Naive thymus-derived CD4-positive, alpha-beta T cell (primary cell): ENCODE measurements at places on chromosomes 11 and 22. TPM values are rescaled to one million over a fixed set of nuclear protein-coding genes. Genes with fewer than 3 reads are reported as not detected.
A peak's percentile ranks its signal among the peaks of the same experiment; 100 is the strongest.

The HBE1 gene
- total RNA-seq = not detected

The TMEM218 gene
- total RNA-seq = 11.7 TPM

The BRSK2 gene
- total RNA-seq = 0.51 TPM

The LRRC56 gene
- total RNA-seq = 3.1 TPM

The ABTB2 gene
- total RNA-seq = 4.7 and 5.3 TPM in 2 replicates

The MAP6 gene
- not detected for total RNA-seq

The OR56A3 gene
- total RNA-seq = not detected

The RANGAP1 gene
- total RNA-seq = 66.5 TPM

The SHANK3 gene
- total RNA-seq = 0.07 and 0.13 TPM in 2 replicates

The ZNRF3 gene
- total RNA-seq = 0.79 TPM

The DTX4 gene
- total RNA-seq = 1.1 TPM

DNA sequence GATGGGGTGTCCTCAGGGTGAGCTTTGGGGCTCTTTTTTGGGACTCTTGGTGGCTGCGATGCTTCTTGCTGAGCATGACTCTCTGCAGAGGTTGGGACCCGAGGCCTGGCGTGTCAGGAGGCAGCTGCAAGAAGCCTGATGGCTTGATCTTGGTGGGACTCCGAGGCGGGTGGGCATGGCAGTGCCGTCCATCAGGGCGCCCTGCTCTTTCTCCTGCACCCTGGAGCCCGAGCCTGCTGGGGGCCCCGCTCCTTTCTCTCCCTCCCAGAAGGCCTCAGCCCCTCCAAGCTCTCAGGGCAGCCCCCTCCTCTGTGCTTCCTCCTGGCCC, 432.7 kb downstream of the TBC1D22A start:
- no peak overlapping the region for H3K27ac ChIP-seq
- no peaks in the 10 kb centered on the region for H3K4me1 ChIP-seq
- no peak for DNase-seq
- no peaks in the 10 kb centered on the region for H3K27me3 ChIP-seq

- H3K4me1 ChIP-seq = no peaks in the 10 kb centered on the region
- no peak for DNase-seq
- H3K36me3 ChIP-seq = no peaks in the 10 kb centered on the region
- H3K27me3 ChIP-seq = no peaks in the 10 kb centered on the region
- H3K4me3 ChIP-seq = no peak overlapping the region
Measured at GRCh38 chr11:57394203-57394965, 3.9 kb upstream of the PRG2 start.

DNA sequence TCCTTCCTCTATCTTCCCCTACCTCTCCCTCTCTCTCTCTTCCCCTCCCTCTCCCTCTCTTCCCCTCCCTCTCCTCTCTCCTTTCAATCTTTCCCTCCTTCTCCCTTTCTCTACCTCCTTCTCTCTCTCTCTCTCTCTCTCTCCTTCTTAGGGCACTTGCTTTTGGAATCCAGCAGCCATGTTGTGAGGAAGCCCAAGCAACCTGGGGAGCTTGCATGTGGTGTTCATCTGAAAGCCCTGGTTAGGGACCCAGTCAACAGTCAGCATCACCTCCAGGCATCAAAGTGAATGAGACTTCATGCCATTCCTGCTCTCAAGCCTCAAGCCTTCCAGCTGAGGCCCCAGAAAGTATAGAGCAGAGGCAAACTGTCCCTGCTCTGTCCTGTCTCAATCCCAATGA, 65.6 kb upstream of the SHISAL1 start:
- H3K36me3 ChIP-seq = no peaks in the 10 kb centered on the region
- H3K27me3 ChIP-seq = no peaks in the 10 kb centered on the region
- H3K27ac ChIP-seq = no peak overlapping the region
- no peak for DNase-seq

- H3K27me3 ChIP-seq = no peaks in the 10 kb centered on the region
- no peak overlapping the region for H3K27ac ChIP-seq
- DNase-seq = no peak
- no peak overlapping the region for H3K4me3 ChIP-seq
- no peaks in the 10 kb centered on the region for H3K4me1 ChIP-seq
- H3K36me3 ChIP-seq = no peaks in the 10 kb centered on the region
Measured at GRCh38 chr22:33005476-33005875, 52.7 kb downstream of the SYN3 start.

DNA sequence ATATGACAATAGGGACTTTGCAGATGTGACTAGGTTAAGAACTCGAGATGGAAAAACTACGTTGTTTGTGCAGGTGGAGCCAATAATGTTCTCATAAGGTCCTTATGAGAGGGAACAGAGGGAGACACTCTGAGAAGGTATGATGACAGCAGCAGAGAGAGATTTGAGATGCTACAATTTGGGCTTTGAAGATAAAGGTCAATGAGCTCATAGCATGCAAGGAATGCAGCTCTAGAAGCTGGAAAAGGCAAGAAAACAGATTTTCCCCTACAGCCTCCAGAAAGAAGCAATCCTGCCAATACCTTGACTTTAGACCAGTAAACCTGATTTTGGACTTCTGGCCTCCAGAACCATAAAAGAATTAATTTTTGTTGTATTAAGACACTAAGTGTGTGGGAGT, 21.1 kb downstream of the FAM76B start:
- peaks cover 10% of the 10 kb centered on the region for H3K36me3 ChIP-seq
- no peaks in the 10 kb centered on the region for H3K4me1 ChIP-seq
- H3K27ac ChIP-seq = no peak overlapping the region
- no peaks in the 10 kb centered on the region for H3K27me3 ChIP-seq
- no peak overlapping the region for H3K4me3 ChIP-seq

- H3K36me3 ChIP-seq = no peaks in the 10 kb centered on the region
- H3K4me3 ChIP-seq = no peak overlapping the region
- H3K27ac ChIP-seq = no peak overlapping the region
- no peak for DNase-seq
- H3K27me3 ChIP-seq = no peaks in the 10 kb centered on the region
Measured at GRCh38 chr11:118081241-118081958, 4.5 kb downstream of the TMPRSS4 start.

- no peaks in the 10 kb centered on the region for H3K36me3 ChIP-seq
- H3K27ac ChIP-seq = no peak overlapping the region
- no peaks in the 10 kb centered on the region for H3K27me3 ChIP-seq
- H3K4me3 ChIP-seq = no peak overlapping the region
- no peak for DNase-seq
- H3K4me1 ChIP-seq = no peaks in the 10 kb centered on the region
Measured at GRCh38 chr22:32625985-32626384, 151.4 kb downstream of the FBXO7 start.

GRCh38 chr22:48734359-48734758, 1093.3 kb downstream of the BRD1 start:
- DNase-seq = peak; percentile 2
- H3K36me3 ChIP-seq = no peaks in the 10 kb centered on the region
- H3K4me1 ChIP-seq = no peaks in the 10 kb centered on the region

- H3K27ac ChIP-seq = no peak overlapping the region
- no peaks in the 10 kb centered on the region for H3K4me1 ChIP-seq
- no peaks in the 10 kb centered on the region for H3K27me3 ChIP-seq
- no peak for DNase-seq
Measured at GRCh38 chr11:71247551-71248250, 4.7 kb downstream of the SHANK2 start.

- no peaks in the 10 kb centered on the region for H3K27me3 ChIP-seq
- H3K4me3 ChIP-seq = peak overlapping the region; percentile 90
- peak overlapping the region; percentile 91 for H3K27ac ChIP-seq
- H3K4me1 ChIP-seq = peaks cover 40% of the 10 kb centered on the region
Measured at GRCh38 chr22:19121631-19122142, 525 bp downstream of the DGCR2 start.

DNA sequence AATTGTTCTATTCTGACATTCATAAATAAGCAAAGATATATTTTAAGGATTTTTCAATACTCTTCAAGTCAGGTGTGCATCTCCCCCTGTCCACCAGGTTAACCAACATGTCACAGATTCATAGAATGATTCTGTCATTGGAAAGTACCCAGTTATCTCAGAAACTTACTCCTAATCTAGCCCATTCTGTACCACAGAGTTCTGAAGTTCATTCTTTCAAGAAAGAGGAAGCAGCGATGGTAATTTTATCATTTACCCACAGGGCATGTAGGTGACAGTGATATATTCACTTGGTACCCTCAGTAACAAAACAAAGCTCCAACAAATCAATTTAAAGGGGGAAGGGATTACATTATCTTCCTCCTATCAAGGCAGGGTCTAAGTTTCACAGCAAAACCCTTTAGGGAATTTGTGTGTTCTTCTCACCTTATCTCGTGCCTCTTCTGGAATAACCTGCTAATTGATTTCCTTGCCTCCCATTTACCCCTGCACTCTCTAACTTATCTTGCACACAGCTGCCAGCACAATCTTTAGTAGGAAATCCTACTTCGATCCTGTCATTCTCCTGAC, 19.0 kb upstream of the MPPED2 start:
- no peaks in the 10 kb centered on the region for H3K36me3 ChIP-seq
- no peaks in the 10 kb centered on the region for H3K4me1 ChIP-seq

DNA sequence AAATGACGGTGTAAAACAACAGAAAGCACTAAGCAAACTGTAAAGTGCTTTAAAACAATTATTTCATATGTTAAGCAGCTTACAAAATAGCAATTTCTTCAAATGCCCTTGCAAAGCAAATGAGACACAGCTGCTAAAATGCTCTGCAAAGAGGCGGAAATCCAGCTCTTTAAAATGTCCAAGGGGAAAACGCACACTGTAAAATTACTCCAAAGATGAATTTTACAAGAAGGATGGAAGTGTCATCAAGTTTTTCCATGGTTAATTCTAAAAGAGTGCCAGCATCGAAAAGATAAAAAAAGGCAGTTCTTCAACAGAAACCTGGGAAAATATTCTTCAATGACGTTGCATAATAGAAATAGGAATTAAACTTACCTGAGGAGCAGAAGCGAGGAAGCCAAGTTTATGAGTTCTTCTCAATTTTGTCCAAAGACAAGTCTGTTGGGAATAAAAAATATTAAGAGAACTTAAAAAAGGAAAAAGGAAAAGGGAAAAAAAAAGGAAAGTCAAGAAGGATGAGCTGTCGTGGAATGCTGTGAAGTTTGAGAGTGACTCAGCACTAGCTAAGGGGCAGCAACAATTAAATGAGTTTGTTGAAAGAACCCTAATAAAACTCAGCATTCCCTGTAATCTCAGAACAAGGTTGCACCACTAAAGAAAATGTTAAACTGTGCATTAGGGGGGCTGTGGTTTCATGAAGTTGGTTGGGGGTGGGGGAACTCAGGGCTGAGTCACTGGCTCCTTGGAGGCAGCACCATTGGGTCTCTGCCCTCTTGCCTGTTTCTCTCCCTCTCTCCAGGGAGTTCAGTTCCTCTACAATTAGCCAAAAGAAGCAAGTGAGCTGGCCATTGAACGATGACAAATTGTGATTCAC, 64.2 kb upstream of the BLID start:
- DNase-seq = no peak
- H3K4me1 ChIP-seq = no peaks in the 10 kb centered on the region
- H3K36me3 ChIP-seq = no peaks in the 10 kb centered on the region
- H3K4me3 ChIP-seq = no peak overlapping the region

- no peak for DNase-seq
- no peaks in the 10 kb centered on the region for H3K4me1 ChIP-seq
- no peak overlapping the region for H3K27ac ChIP-seq
- H3K27me3 ChIP-seq = no peaks in the 10 kb centered on the region
- H3K36me3 ChIP-seq = no peaks in the 10 kb centered on the region
Measured at GRCh38 chr11:47366020-47366490, 12.3 kb downstream of the SPI1 start.

DNA sequence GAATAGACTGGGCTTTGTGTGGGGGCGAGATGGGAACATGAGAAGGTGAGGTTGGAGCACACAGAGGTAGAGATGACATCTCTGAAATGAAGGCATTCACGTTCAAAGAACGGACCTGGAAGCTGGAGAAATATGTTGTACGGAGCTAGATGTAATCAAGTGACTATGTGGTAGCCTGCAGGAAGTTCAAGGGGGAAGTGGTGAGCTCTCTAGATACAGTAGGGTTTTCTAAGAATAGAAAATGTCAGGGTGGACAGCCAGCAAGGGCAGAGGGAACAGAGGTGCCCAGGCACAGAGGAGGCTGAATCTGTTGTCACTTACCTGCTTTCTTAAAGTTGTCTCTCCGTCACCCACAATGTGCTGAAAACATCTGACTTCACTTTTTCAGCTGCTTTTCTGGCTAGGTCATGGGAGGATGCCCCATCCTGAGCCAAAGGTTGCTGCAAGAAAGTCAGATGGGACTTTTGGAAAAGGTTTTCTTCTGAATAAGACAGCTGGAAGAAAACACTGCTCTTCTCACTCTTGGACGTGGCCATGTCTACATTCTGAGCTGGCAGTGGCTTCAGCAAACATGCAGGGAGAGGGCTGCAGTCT, 171.5 kb upstream of the B3GAT1 start:
- no peaks in the 10 kb centered on the region for H3K36me3 ChIP-seq
- H3K27ac ChIP-seq = no peak overlapping the region
- H3K27me3 ChIP-seq = no peaks in the 10 kb centered on the region
- H3K4me1 ChIP-seq = no peaks in the 10 kb centered on the region

- H3K36me3 ChIP-seq = no peaks in the 10 kb centered on the region
- H3K4me3 ChIP-seq = no peak overlapping the region
- DNase-seq = no peak
- no peaks in the 10 kb centered on the region for H3K27me3 ChIP-seq
Measured at GRCh38 chr22:19722178-19722981, 959 bp upstream of the GP1BB start.

DNA sequence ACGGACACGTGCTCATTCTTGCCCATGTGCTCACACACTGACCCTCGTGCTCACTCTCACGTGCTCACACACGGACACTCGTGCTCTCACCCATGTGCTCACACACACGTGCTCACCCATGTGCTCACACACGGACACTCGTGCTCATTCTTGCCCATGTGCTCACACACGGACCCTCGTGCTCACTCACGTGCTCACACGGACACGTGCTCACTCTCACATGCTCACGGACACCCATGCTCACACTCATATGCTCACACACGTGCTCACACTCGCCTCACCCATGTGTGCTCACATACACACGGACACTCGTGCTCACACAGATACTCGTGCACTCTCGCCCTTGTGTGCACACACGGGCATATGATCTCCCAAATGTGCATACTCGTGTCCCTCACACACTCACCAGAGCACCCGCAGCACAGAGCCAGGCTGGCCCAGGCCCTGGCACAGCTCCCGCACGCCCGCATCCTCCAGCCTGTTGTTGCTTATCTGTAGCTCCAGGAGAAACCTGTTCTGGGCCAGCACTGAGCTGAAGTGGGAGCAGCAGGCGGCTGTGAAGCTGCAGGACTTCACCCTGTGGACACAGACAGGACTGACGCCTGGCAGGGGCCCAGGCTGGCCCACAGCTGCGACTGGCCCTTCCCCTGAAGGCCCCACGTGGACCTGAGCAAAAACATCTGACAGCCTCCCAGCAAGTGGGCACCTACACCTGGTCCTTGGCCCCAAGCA, 9.3 kb downstream of the RNH1 start:
- H3K4me3 ChIP-seq = no peak overlapping the region
- no peak overlapping the region for H3K27ac ChIP-seq
- H3K36me3 ChIP-seq = no peaks in the 10 kb centered on the region
- no peaks in the 10 kb centered on the region for H3K4me1 ChIP-seq
- H3K27me3 ChIP-seq = no peaks in the 10 kb centered on the region

DNA sequence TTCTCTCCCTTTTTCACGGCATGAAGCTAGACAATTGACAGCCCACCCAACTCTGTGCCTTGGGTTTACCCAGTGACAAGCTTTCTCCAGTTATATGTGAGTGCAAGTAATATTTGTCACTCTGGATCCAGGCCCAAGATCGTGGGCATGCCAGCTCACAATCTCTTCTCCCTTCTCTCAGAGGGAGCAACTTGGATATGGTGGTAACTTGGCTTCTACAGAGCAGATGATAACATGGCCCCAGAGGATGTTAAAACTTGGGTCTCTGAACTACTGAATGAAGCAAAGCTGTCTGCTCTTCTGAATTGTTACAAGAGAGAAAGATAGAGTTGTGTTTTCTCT, 20.8 kb downstream of the C11orf96 start:
- no peak overlapping the region for H3K27ac ChIP-seq
- no peak overlapping the region for H3K4me3 ChIP-seq
- no peaks in the 10 kb centered on the region for H3K4me1 ChIP-seq
- H3K27me3 ChIP-seq = no peaks in the 10 kb centered on the region
